ENCODE measurements at places on chromosomes 2 and 18.

GRCh38 chr2:68188831-68189230 lies 31.1 kb downstream of the PNO1 start:
- DNase-seq: no peak

DNA sequence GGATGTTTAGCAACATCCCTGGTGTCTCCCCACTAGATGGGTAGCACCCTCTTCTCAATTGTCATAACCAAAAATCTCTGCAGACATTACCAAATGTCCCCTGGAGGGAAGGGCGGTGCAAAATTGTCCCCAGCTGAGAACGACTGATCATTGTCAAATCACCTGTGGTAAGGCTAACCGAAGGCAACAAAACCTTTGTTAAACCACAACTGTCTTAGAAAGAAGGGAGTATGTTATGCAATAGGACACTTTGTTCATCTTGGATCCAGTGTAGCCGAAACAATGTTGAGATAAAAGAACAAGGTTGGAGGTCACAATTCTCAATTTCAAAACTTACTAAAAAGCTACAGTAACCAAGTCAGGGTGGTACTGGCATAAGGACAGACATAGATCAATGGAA lies 50.3 kb upstream of the ST3GAL5 start:
- DNase-seq: no peak

- DNase-seq: no peak
These were observed 118.0 kb downstream of the PXDN start for GRCh38 chr2:1626271-1626681.

- no peak for DNase-seq
These were observed 44.3 kb upstream of the REL start for GRCh38 chr2:60837123-60837522.

DNA sequence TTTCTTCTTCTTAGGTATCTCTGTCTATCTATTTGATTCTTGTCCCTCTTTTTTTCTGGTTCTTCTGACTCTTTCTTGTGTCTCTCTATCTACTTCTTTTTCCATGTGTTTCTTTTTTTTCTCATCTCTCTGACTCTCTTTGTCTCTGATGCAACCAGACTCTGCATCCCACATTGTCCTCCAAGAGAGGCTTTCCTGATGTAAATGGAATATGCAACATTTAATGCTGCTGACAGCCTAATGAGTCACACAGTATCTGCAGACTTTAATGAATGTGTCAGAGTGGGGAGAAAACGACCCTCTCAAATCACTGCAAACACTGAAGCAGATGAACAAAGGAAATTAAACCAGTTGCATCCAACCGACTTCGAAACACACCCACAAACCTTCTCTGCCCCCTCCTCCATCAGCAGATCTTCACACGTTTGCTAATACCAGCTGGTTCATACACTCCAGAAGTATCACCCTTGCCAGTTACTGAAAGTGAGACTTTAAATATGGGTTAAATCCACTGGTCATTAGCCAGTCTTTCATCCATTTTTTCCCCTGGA lies 351.5 kb downstream of the TXNL1 start:
- DNase-seq: no peak
